GM12892 (cell line): ENCODE measurements at places on chromosomes 6 and 20.
A peak's percentile ranks its signal among the peaks of the same experiment; 100 is the strongest.

DNA sequence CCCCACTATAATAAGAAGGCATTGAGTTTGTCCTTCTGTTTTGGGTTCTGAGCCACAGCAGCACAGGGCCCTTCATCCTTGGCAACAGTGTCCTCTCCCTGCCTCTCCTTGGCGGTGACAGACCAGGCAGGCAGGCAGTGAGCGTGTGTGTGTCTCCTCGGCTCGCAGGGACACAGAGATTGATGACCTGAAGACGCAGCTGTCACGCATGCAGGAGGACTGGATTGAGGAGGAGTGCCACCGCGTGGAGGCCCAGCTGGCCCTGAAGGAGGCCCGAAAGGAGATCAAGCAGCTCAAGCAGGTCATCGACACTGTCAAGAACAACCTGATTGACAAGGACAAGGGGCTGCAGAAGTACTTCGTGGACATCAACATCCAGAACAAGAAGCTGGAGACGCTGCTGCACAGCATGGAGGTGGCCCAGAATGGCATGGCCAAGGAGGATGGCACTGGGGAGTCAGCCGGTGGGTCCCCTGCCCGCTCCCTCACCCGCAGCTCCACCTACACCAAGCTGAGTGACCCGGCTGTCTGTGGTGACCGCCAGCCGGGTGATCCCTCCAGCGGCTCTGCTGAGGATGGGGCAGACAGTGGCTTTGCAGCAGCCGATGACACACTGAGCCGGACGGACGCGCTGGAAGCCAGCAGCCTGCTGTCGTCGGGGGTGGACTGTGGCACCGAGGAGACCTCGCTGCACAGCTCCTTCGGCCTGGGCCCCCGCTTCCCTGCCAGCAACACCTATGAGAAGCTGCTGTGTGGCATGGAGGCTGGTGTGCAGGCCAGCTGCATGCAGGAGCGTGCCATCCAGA is 24.0 kb downstream of the SDCBP2 start:
- DNase-seq, result no peak

GRCh38 chr6:154428897-154429296 is 72.3 kb upstream of the IPCEF1 start:
- no peak for DNase-seq

DNA sequence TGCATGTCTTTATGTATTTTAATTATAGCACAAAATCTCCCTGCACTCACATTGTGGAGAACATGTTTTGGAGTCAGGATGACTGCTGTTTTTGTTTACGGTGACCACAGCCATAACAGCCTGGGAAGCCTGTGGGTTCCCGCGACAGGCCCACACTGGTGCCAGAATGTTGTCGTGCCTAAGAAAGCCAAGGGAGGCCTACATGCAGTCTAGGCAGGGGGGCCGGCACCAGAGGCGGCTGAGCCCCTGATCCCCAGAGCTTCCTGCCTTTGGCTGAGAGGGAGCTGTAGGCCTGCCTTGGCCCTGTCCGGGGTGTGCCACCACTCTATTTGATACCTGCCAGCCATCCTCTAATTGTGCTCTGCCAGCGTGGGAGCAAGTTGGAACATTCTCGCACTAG is 46.7 kb downstream of the TBC1D7 start:
- DNase-seq, result no peak

DNA sequence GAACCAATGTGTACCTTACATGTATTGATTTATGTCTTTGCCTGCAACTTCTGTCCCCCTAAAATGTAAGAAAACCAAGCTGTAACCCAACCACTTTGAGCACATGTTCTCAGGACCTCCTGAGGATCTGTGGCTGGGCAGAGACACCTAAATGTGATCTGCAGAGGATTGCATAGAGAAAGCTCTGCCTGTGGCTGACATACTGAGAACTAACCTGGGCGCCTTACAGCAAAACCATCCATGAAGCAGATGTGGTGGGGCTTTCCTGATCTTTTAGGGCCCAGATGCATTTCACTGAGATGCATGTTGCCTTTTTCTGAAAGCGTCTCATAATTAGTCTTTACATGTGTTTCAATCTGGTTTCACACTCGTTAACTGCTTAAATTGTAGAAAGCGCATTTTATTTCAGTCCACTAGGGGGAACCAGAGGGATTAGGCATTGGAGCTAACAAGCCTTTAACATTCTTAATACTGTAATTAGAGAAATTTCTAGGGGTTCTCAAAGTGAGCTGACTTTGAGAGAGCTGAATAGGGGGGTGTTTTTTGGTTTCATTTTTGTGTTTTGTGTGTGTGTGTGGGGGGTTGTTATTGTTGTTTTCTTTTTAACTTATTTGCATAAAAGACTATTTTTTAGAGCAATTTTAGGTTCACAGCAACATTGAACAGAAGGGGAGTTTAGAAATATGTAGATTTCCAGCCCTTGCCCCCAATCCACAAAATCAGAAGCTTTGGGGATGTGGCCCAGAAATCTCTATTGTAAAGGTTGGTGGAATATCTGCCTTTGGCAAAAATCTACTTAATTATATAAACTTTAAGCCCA is 50.9 kb upstream of the FAM184A start:
- no peak for DNase-seq

DNA sequence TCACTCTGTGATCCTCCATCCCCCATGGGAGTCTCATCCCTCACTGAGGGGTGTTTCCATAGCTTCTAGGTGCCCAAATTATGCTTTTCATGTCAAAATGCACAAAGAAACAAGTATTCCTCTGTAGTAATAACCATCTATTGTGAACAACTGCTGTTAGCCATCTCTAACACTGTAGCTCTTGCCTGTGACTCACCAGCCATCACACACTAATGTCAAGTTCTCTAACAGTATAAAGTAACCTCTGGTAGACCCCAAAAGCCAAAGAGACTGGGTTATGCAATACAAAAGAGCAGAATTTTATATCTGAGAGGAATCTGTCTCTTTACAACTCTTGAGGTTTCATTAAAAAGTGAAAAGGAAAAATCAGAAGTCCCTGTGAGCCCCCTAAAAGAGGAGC is 25.4 kb upstream of the IYD start:
- DNase-seq, result no peak

- no peak for DNase-seq
Measured at GRCh38 chr20:62030357-62030756, 35.3 kb downstream of the TAF4 start.

GRCh38 chr6:170068496-170068895 is 222.4 kb downstream of the DLL1 start:
- no peak for DNase-seq

DNA sequence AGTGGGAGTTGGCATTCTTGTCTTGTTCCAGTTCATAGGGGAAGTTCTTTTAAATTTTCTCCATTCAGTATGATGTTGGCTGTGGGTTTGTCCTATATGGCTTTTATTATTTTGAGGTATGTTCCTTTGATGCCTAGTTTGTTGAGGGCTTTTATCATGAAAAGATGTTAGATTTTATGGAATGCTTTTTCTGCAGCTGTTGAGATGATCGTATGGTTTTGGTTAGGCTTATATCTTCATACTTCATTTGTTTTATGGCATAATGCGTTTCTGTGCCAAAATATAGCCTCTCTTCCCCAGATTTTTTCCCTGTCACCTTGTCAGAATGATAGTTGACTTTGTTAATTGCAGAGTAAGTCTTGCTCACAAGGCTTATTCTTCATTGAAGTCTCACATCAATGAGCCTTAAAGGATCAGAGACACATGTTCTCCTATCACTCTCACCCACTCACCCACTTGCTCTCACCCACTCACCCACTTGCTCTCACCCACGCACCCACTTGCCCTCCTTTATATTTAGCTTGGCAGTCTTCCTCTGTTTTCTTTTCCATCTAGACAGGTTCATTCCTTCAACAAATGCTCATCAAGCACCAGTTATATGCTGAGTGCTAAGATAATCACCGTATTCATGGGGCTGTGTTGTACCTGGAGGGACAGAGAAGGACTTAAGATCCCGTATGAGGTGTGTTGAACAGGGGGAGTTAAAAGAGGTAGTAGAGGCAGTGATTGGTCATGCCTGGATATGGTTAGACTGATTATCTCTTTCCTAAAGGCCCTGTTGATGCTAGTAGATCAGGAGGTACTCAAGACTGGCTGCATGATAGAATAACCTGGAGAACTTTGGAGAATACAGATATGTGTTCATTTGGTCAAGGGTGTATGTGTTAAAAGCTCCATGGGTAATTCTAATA is 19.3 kb downstream of the UST start:
- no peak for DNase-seq

GRCh38 chr6:39074486-39074885 is 25.9 kb downstream of the GLP1R start:
- peak; percentile 1 for DNase-seq
